ENCODE measurements at places on chromosomes 11 and 22.

DNA sequence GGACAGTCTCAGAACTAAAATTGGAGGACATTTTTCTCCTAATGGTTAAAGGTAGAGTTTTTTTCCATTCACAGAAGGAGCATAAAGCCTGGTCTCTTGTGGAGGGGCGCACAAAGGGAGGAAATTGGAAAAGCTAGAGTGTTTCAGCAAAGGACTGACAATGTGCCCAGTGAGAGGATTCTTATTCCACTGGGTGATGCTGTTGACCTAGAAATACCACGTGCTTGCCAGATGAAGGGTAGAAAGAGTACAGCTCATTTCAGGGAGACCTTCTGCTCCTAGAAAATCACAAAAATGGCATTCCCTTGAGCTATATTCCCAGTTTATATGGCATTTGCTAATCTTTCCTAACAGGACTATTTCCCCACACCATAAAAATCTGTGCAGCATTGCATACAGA, 21.1 kb downstream of the MS4A6E start:
- no peak for DNase-seq

DNA sequence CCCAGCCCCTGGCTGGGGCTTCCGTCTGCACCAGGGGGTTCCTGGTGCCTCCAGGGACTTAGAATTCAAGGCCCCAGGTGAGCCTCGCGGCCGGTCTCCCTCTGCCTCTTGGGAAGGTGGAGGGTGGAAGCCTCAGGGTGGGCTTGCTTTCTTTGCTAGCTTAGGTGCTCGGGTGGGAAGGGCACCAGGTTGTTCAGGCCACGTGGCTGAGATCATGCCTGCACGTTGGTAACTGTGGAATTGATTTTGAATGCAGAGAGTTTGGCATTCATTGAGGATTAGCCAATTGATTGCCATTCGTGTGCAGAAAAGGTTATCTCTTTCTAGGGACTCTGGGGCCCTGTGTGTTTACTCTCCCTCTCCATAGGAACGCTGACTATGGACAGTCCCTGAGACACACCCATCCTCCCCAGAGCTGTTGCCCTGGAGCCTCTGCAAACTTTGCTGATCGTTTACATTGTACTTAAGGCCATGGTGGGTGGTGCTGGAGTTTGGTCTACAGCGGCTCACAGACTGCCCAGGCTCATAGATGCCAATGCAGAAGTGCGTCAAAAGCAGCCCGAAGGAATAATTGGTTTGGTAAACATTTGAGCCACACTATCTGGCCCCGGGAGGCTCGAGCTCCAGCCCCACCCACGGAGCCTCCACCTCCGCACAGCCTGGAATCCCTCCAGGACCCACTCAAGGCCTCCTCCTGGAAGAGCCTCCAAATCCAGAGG, 1457.7 kb downstream of the BRD1 start:
- DNase-seq, result no peak

DNA sequence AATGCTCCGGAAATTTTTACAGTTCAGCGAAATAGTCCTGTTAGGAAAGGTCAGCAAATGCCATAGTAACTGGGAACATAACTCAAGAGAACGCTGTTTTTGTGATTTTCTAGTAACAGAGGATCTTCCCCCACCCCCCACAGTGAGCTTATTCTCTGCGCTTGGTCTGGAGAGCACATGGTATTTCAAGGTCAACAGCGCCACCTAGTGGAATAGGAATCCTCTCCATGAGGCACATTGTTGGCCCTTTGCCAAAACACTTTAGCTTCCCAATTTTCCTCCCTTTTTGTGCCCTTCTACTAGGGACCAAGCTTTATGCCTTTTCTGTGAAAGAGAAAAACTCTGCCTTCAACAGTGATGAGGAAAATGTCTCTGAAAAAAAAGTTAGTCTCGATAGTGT, 13.2 kb upstream of the OR4C12 start:
- peak; percentile 38 for DNase-seq

DNA sequence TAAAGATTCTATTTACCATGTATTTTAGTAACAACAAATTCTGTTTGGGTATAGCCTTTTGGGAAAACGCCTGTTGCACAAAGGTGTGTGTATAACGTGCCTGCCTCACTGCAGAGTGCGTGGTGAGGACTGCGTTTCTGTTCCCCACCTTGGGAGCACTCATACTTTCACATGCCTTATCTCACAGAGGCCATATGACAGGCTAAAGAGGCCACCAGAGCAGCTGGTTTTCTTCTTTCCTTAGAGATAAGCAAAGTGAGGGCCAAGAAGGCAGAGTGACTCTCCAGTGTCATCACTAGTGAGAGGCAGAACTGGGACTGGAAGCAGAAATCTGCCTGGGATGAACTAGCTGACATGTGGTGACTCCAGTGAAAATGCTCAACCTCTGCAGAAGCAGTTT, 369.2 kb upstream of the NARS2 start:
- no peak for DNase-seq

GRCh38 chr11:41309716-41310115, 149.7 kb downstream of the LRRC4C start:
- no peak for DNase-seq

GRCh38 chr11:88051396-88051795, 123.8 kb downstream of the RAB38 start:
- no peak for DNase-seq

GRCh38 chr11:27002838-27003237, 8.9 kb downstream of the FIBIN start:
- DNase-seq, result no peak

- no peak for DNase-seq
These were observed 181.9 kb downstream of the CTTN start for GRCh38 chr11:70580036-70580805.

DNA sequence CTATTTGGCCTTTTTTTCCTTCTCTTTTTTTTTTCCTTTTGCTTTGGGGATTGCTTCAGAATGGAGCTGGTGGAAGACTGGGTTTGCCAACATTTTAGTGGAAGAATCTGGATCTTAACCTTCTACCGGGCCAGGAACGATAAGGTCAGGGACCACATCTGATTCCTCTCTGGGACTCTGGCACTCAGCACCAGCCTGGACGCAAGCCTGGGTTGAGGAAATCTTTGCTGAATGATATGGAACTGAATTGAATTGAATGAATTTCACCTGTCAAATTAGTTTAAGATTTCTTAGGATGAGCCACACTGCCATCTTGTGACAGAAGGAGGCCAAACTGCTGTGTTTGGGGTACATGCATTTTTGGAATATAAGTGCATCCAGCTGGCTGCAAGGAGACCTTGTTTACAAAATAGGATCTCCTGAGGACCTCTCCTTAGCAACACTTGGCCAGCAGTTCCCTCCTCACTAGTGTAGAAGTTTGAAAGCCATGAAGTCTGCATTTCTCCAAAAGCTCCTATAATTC, 30.4 kb downstream of the TPBGL start:
- peak; percentile 55 for DNase-seq

- no peak for DNase-seq
These were observed 86.5 kb upstream of the CLDN5 start for GRCh38 chr22:19610518-19611253.

- DNase-seq, result peak; percentile 52
These were observed 27.5 kb upstream of the MTNR1B start for GRCh38 chr11:92941676-92942571.

- DNase-seq, result no peak
These were observed 13.2 kb downstream of the THY1 start for GRCh38 chr11:119409731-119410130.

GRCh38 chr22:23278883-23279675, 98.8 kb downstream of the BCR start:
- no peak for DNase-seq
